ENCODE measurements at places on chromosomes 13 and 19. TPM values are rescaled to one million over a fixed set of nuclear protein-coding genes. Genes with fewer than 3 reads are reported as not detected.
A peak's percentile ranks its signal among the peaks of the same experiment; 100 is the strongest.

DNA sequence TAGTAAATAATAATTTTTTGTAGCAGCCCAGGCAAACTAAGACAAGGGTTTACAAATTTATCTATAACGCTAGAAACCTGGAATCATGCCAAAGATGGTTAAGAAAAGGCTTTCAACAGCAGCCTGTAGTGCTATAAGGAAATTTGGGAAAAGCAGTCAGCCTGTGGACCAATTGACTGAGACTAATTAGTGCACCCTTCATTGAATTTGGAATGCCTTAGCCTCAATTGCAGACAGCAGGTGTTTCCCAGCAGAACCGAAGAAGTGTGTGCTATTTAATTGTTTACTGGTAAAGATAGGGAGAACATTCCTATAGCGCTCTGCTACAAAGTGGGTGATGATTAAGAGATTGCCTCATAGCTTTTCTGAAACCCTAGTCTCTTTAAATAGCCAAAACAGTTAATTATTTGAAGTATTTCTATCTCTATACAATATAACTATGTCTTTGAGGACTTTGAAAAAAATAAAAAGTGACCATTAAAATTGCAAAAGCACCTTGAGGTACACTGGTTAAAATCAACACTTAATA, 1884.3 kb upstream of the PCDH20 start:
- no peak for DNase-seq

GRCh38 chr13:112105892-112106291, 38.9 kb downstream of the SOX1 start:
- DNase-seq = peak; percentile 16

- peak; percentile 57 for DNase-seq
Observed at GRCh38 chr13:109646423-109646822, 140.0 kb downstream of the IRS2 start.

GRCh38 chr13:74466864-74467263, 332.7 kb upstream of the KLF12 start:
- no peak for DNase-seq

ZNF568 gene
- 35.6 TPM for polyA plus RNA-seq

CERS1 gene
- polyA plus RNA-seq = 35.0 TPM

CLDND2 gene
- polyA plus RNA-seq = 1.2 TPM
